Astrocyte of the hippocampus (primary cell): ENCODE measurements at places on chromosomes 6 and 20.

- peak; percentile 31 for DNase-seq
Measured at GRCh38 chr20:38338849-38339520, 7.3 kb upstream of the LBP start.

GRCh38 chr6:132648828-132649227 lies 10.2 kb downstream of the TAAR1 start:
- DNase-seq: no peak

DNA sequence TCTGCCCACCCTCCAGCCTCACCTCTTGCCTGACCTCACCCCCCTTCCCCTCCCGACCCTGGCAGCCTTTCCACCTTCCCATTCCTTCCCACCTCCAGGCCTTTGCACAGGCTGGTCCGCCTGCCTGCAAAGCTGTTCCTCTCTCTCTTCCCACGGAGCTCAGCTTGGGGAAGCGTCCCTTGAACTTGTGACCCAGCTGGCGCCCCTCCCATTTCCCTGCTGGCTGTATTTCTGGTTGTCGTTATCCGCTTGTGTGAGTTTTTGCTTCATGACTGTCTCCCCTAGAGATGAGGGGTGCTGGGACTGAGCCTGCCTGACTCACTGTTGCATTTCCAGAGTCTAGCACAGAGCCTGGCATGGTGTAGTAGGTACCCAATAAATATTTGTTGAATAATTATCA lies 32.5 kb downstream of the VSTM2L start:
- no peak for DNase-seq

- DNase-seq: peak; percentile 60
Measured at GRCh38 chr6:45436544-45437438, 59.1 kb upstream of the SUPT3H start.

- DNase-seq: no peak
Measured at GRCh38 chr6:143264379-143264778, 186.1 kb downstream of the ADAT2 start.

DNA sequence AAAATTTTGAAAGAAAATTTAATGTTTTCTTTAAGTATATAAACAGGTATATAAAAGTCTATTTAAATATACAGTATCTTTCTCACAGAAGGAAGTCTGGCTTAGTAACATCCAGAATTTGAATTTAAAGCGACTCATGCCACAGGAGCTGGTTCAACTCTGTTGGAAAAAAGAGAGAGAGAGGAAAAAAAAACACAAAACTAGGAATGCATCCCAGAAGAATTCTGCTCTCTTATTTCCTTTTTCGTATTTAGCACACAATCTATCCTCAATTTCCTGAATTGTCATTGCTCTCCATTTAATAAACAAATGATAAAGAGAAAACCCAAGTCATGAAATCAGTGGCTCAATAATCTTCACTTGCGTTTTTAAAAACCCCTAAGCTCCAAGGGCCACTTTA lies 107.5 kb upstream of the SCAF8 start:
- DNase-seq: no peak

DNA sequence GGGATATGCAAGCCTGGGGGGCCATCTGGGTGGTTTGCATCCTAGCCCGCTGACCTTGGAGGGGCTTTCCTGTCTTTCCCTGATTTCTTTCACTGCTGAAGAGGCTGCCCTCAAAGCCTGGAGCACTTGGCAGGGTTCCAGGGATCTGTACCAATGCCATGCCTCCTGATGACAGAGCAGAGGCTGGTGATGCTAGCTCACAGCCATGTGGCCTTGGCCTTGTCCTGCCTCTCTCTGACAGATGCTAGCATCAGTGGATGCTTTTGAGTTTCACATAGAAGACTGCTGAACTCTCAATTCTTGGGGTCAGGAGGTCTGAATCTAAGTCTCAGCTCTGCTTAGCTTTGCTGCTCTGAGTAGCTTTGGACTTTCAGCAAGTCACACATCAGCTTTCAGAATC lies 21.9 kb upstream of the RREB1 start:
- peak; percentile 40 for DNase-seq

GRCh38 chr6:11209906-11210305 lies 22.6 kb downstream of the NEDD9 start:
- peak; percentile 45 for DNase-seq

GRCh38 chr6:110965629-110966229 lies 7.2 kb downstream of the GTF3C6 start:
- DNase-seq: no peak

- DNase-seq: peak; percentile 36
Measured at GRCh38 chr20:63686492-63687321, 9.7 kb upstream of the TNFRSF6B start.

- DNase-seq: peak; percentile 55
Measured at GRCh38 chr20:57260934-57261333, 5.5 kb downstream of the BMP7 start.

- no peak for DNase-seq
Measured at GRCh38 chr6:102204351-102204750, 810.8 kb downstream of the GRIK2 start.

GRCh38 chr6:100886076-100886475 lies 4.9 kb upstream of the ASCC3 start:
- DNase-seq: peak; percentile 89

DNA sequence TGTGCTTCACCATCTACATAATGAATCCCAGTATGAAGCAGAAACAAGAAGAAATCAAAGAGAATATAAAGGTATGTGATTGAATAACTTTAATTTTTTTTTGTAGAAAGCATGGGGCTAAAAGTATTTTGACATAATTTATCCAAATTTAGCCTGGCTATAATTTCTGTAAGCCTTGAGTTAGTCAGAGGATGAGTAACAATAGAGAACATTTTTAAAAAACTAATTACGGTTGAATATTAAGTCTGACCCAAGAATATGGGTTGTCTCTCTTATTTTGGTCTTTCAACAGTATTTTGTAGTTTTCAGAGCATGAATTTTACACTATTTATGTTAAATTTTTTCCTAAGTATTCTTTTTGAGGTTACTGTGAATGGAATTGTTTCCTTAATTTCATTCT lies 2.5 kb downstream of the GMNN start:
- DNase-seq: no peak

GRCh38 chr6:111766201-111766857 lies 106.9 kb downstream of the FYN start:
- peak; percentile 32 for DNase-seq

DNA sequence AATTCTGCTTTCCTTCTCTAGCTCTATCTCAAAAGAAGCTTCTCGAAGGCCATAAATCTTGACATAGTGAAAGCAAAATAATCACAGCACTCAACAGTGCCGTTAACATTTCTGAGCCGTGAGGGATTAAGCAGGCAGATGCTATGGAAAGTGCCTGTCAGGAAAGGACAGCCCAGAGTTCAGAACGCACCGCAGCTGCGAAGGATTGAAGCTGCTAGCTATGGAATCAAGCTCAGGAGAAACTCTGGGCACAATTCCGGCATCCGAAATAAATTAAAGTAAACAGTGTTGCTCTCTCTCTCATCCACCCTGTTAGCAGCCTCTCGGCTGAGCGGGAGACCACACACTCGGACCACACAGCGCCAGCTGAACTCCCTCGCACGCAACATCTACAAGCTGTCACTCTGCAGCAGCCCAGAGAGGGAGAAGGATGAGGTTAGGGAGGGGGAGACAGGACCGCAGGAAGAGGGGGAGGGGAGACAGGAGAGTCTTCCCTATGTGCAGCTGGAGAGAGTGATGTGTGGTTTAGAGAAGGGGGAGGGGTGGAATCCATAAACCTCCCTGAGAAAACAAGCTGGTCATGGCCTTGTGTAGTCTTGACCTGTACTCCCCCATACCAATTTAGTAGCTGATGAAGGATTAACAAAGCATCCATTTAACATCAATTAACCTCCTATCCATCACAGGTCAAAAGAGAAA lies 9.0 kb downstream of the EXOC2 start:
- DNase-seq: peak; percentile 93

DNA sequence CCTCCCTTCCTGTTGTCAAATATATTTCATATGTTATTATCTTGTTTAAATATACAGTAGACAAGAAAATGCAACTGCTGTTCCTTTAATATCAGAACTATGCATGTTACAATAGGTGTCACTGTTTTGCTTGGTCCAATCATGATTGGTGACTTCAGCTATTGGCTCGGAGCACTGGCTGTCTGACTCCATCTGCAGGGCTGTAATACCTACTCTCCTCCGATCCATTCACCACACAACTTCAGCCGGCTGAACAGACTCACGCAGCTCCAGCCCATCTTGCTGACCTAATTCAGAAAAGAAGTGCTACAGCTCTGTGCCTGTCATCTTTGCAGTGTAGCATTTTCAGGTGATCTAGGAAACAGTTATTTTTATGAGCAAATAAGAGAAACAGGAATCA lies at the start of gene BTBD3:
Gene BTBD3, plus strand, starts transcription at position 231 of the 400 bp plus-strand sequence. CDS start 383 bp downstream, outside the sequence.
- peak; percentile 63 for DNase-seq

- no peak for DNase-seq
Measured at GRCh38 chr6:168596344-168596743, 155.4 kb downstream of the SMOC2 start.

- peak; percentile 64 for DNase-seq
Measured at GRCh38 chr20:54197621-54198604, 10.0 kb upstream of the PFDN4 start.

GRCh38 chr6:90369024-90369519 lies 72.4 kb upstream of the BACH2 start:
- peak; percentile 99 for DNase-seq

DNA sequence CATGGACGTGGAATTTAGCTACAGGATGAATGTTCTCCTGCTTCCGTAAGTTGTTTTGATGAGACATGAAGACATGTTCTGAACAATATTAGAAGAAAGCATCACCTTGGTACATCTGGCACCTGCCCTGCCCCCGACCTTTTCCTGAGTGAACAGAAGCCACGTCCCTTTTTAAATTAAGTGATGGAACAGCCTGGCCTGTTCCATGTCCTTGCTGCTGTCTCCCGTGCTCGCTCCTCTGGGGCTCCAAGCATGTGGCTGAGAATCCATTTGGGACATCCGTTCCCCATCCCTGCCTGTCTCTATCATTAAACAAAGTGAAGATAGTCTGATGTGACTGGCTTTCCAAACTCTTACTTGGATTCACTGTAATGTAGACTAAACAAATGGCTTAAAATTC lies 36.4 kb downstream of the ERMARD start:
- DNase-seq: no peak

DNA sequence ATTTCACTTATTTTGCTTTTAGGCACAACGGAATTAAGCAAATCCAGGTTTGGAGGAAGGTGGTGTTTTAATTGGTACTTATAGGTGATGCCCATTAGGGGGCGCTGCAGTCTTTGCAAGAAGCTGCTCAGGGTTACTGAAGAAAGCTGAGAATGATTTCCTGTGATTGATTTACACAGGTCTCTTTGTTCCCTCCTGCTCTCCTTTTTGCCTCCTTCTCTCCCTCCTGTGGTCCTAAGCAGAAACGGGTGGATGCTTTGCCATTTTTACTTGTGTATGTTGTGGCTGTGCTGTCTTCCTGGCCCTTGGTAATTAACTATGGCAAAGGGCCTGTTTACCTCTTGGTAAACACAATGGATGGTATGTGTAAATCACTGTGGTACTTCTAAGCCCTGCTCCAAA lies 97.8 kb downstream of the ANKS1A start:
- peak; percentile 88 for DNase-seq

GRCh38 chr20:8299921-8300320 lies 167.9 kb downstream of the PLCB1 start:
- no peak for DNase-seq

DNA sequence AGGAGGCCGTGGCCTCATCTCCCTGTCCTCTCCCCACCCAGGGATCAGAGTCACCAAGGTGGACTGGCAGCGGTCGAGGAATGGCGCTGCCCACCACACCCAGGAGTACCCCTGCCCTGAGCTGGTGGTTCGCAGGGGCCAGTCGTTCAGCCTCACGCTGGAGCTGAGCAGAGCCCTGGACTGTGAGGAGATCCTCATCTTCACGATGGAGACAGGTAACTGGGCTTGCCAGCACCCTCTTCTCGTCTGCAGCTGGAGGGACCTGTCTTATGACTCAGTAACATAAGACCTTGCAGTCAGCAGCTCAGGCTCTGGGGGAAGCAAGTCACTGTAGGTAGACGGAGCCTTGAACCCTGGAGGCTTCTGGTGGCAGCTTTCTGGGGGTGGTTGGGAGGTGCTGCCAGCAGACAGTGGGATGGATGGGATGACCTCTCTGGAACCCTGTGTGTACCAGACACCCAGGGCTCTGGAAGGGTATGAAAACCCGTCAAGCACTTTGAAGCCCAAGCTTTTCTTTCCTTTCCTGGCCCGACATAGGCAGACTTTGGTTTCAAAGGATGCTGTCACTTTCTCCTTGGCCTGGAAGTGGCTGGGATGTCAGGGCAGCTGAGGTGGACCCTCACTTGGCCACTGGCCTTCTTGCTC lies 13.8 kb downstream of the TGM6 start:
- no peak for DNase-seq

DNA sequence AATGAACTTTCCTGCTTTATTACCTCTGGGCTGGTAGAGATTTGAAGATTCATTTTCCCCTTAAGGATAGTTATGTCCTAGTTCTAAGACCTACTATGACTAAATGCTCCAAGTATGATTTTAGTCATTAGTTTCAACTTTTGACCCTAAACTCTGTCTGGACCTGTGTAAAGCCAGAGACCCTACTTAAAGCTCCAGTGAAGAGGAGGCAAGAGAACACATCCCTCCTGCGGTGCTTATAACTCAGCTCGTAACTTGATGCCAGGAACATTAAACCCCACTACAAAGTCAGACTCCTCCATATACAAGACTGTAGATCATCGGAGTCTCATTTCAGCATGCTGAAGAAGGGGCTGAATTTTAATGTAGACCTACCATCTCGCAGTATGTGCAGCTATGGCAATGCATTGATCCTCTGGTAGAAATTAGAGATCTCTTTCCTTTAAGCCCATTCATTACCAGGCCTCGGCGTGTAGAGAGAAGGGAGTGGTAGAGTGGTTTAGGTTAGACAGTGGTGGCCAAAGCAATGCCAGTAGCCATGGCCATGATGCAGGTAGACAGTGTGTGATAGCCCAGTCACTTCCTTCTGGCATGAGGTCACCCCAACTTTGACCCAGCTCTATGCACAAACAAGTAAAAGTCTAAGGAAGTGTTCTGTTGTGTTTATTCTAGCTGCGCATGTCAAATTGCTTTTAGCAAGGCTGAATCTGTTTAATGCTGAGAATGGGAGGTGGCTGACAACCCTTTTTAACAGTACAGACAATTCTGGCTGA lies 34.8 kb upstream of the MYB start:
- peak; percentile 48 for DNase-seq

DNA sequence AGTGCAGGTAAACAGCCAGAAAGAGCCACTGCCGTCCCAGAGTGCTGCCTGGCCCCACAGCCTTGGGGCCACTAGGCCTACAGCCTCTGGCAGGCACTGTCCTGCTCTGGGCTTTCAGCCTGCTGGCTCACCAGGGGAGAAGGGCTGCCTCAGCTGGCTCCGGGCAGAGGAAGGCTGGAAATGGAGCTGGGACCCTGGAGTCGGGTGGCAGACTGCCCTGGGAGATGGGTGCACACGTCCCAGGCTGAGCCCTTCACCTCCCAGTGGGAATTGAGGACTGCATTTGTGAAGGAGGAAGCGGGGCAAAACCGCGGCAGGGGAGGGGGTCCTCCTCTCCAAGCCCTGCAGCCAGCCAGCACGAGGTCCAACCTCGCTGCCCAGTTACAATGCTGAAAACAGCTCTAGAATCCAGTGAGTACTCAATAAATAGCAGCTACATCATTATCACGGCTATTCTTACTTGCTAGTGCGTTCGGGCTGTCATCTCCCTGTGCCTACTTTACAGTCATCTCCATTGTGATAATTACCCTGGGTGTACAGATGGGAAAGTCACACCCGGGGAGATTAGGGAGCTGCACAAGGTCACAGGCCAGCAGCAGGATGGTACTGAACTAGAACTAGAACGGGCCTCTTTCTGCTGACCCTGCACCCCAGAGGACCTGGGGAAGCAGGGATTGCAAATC lies 13.1 kb downstream of the ACSS1 start:
- no peak for DNase-seq
